Common myeloid progenitor, CD34-positive (primary cell): ENCODE measurements at places on chromosomes 1 and 21.

DNA sequence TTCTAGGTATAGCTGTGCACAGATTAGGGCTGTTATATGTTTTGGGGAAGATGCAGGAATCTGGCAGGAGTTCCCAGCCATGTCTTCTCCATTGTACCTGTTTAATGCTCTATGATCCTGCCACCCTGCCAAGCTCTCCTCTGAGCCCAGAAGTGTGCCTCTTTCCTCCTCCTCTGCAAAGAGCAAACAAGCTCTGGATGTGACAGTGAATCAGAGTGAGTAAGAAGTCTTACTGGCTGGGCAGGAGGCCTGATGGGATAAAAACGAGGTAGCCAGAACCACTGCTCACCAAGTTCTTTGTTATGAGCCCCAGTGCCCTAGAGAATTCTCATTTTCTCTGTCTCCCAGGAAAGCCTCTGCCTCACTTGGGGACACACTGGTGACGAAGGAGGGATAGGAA, 69.0 kb downstream of the BRINP2 start:
- DNase-seq, result no peak

DNA sequence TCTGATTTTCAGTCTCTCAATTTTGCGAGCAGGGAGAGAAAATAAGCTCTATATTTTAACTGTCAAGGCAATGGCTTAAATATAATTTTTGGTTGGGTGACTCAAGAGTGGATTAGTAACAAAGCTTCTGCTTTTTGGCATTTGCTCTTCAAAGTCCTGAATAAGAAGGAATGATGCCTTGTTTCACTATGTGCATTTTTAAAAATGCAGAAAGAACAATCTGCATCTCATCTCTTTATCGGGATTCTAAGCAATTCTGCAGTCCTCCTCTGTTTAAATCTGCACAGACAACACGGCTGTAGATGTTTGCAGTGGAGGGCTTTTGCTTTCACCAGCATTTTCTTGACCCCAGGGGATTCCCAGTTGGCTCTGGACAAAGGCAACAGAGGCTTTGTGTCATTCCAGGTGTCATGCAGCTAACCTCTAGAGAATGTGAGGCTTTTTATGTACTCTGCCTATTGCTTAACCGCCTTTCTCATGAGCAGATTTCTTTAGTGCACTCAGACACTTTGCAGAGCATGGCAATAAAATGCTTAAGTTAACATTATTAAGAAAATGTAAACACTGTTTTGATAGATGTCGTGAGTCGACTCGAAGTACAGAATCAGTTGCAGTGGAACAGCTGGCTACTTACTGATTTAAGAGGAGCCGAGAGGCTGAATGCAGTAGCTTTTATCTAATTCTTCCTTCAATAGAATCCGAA, 783.2 kb upstream of the NEGR1 start:
- DNase-seq, result no peak

GRCh38 chr1:17075470-17076255, 21.8 kb upstream of the SDHB start:
- DNase-seq, result no peak

GRCh38 chr1:24921938-24922662, 8.0 kb downstream of the RUNX3 start:
- no peak for DNase-seq

DNA sequence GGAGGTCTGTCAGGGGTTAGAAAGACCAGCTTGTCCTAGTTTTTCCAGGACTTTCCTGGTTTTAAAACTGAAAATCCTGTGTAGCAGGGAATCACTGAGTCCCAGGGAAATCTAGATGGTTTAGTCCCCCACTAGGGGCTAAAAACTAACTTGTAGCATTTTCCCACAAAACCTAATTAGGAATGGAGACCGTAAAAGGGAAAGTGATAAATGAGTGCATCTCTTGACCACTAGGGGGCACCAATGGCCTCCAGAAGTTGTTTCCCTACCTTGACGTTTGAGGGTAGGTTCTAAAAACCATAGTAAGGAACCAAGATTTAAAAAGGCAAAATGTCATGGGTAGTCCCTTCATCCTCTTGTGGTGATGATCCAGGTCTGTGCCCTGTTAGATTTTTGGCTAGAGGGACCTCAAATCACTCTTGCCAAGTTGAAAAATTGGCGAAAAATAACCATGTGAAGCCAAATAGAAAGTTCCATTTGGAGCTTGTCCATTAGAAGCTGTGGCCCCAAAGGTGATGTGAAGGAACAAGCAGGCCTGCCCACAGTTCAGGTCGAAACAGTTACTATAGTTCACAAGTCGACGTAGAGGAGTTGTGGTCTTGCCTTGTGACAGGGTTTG, 24.5 kb downstream of the CLIC6 start:
- peak; percentile 77 for DNase-seq

- no peak for DNase-seq
Observed at GRCh38 chr1:241593186-241593585, 47.0 kb downstream of the CHML start.

DNA sequence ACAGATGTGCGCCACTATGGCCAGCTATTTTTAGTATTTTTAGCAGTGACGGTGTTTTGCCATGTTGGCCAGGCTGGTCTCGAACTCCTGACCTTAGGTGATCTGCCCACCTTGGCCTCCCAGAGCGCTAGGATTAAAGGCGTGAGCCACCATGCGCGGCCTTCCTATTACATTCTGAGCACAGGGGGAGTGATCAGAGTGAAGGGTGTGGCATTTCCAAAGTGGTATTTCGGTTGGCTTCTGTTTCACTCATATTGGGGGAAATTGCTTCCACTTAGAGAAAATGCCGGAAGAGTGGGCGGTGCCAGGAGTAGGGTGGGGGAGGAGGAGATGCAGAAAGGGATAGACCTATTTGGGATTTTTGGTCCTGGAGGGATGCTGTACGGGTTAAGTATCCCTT, 4.3 kb downstream of the PIK3CD start:
- no peak for DNase-seq

- DNase-seq, result no peak
Observed at GRCh38 chr1:8343044-8343443, 25.1 kb downstream of the SLC45A1 start.

- peak; percentile 66 for DNase-seq
Observed at GRCh38 chr1:63920154-63921117, 146.6 kb downstream of the ROR1 start.

- DNase-seq, result no peak
Observed at GRCh38 chr1:24600551-24600950, 42.6 kb upstream of the SRRM1 start.

DNA sequence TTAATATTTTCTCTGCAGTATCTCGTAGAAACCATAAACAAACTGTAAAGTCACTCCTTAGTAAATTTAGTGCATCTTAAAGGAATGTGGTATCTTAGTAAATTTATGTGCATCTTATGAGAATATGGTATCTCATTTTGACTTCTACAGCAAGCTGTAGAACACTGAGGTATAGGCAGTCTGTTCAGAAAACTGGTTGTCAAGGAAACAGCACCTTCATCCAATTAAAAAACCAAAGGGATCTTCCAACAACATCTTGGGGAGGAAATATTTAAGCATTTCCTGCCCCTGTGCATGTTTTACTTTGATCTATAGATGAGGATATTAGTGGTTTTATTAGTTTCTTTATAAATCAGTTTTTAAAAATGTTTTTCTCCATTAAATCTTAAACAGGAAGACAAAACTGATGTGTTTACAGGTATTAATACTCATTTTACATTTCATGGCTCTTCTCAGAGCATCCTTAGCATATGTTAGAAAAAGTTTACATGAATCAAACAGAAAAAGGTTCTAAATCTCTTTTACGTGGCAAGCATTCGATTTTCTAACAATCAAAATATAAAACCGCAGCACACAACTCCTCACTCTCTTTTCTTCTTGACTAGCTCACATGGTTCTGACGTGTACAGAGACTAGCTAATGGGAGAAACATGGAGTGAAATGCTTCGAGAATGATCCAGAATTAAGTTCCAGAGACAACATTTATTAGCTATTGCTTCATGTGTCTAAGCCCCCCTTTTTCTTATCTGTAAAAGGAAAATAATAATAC, 668.8 kb downstream of the PTPRC start:
- DNase-seq, result no peak

DNA sequence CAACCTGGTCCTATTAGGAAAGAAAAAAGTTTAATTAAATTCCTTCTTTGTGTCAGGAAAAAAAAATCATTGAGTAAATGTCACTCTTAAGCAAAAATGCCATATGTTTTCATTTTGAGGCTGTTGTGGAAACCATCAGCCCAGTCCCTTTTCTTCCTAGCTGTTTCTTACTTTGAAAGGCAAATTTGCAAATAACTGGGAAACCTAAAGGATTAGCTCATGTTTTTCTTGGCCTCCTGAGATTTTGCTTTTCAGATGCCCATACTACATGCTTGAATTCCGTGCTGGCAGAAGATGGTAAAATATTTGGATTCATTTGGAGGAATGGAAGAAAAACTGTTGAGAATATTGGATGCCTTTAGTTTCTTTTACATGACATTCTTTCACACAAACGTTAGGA, 182.1 kb upstream of the ADAMTS5 start:
- DNase-seq, result no peak

GRCh38 chr1:2050461-2050792, 216 bp downstream of the PRKCZ start:
- peak; percentile 36 for DNase-seq

DNA sequence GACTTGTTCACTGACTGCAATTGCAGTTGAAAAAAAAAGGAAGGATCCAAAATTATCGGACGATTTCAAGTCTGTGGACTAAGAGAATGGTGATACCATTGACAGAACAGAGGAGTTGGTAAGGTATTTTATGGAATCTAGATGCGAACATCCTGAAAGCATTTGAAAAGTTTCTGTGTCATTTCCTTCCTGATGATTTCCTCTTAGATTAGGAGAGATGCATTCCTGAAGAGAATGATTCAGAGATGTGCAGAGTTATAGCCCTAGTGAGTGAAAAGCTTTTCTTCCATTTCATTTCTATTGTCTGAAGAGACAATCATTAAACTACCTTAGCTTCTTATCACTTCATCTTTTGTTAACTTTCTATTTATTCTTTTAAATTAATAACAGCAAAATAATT, 200.0 kb downstream of the KCNK2 start:
- no peak for DNase-seq

DNA sequence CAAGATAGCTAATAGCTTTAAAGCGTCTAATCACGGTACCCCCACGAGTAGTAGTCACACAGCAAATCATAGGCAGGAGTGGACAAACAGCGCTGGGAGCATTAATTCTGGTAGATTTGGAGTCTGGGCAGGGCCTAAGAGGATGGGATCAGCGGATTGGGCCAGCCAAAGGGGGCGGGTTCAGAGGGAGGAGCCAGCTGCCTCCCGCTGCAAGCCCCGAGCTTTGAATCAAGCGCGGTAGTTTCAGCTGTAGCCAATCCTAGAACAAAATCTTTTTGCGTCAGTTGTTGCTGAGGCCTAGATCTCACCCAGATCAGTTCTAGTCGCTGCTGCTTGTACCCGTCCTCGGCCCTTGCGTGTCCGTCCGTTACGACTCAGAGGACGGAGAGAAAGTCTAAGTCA, 576 bp upstream of the NASP start:
- peak; percentile 99 for DNase-seq

DNA sequence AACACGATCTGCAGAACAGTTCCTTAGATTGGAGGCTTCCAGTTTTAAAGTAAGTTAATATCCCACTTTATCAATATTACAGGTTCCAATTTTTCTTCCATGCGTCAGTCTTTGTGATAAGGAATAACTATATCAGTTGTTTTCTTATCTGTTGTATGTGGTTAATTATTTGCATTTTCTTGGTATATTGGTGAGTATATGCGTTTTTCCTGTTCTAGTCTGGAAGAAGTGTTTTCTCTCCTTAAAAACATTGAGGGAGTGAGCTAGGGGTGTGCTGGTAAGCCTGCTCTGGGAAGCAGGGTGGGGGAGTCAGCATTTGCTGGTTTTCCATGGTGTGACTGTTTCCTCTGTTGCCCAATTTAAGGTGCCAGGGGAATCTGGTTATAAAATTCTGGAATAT, 50.2 kb upstream of the KIF1B start:
- DNase-seq, result no peak

DNA sequence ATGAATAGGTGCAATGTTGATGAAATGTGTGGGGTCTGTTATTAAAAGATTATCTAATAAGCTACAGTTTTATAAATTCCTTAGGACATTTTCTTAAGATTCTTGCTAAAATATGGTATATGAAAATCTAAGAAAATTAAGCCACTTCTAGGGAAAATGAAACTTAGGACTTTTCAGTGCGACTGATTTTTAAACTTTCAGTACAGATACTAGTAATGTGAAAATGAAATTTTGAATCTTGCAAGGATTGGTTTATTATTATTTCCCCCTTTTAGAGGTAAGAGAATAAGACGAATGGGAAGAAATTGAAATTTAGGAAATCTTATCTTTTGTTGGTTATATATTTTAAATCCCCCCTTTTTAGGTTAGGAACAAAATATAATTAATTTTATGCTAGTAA, 16.4 kb downstream of the CAPZA1 start:
- no peak for DNase-seq

DNA sequence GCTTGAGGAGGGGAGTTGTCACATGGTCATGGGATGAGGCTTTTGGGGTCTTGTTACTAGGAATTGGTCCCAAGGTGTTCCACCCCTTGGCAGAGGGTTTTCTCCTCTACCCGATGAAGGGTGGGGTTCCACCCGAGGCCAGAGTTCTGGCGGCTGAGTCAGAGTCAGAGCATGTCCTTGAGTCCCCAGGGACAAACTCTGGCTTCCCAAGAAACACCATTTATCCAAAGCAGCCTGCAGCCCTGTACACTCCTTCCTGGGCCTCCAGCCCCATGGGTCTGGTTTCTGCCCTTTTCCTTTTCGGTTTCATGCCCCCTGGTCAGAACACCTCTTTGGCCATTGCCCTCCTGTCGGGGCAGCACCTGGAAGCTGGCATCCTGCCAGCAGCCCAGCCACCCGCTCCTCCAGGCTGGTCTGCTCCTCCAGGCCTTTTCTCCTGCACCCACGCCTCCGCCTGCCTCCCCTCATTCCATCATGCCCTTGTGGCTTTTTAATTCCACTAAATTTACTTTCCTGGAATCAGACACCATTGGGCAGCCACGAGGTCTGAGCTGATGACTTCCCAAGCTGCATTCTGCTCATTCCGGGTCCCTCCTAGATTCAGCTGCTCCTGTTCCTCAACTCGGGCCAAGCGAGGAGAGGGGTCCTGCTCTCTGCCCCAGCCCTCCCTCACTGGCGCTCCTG, 301.7 kb upstream of the VAMP3 start:
- no peak for DNase-seq

DNA sequence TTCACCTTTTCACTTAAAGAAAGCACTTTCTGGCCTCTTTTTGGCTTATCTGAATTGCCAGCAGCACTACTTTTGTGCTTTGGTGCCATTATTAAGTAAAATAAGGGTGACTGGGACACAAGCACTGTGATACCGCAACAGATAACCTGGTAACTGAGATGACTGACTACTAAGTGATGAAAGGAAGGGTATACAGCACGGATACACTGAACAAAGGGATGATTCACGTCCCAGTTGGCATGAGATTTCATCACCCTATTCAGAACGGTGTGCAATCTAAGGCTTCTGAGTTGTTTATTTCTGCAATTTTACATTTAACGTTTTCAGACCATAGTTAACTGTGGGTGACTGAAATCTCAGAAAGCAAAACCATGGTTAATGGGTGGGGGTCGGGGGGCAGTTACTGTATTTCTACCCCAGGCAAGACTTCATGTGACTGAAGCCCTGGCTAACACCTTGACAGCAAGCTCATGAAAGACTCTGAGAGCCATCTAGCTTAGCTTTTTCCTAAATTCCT, 102.8 kb downstream of the CLIC6 start:
- no peak for DNase-seq

- DNase-seq, result no peak
Observed at GRCh38 chr1:11042995-11043874, 3.8 kb downstream of the MASP2 start.

- peak; percentile 33 for DNase-seq
Observed at GRCh38 chr1:247517795-247518612, 18.2 kb downstream of the OR2C3 start.

- no peak for DNase-seq
Observed at GRCh38 chr1:235006132-235006721, 122.4 kb downstream of the TOMM20 start.
